Fibroblast of mammary gland (primary cell): ENCODE measurements at places on chromosomes 1 and 21.

- DNase-seq, result peak; percentile 25
These were observed 51.5 kb downstream of the SYT14 start for GRCh38 chr1:209989525-209989924.

GRCh38 chr21:46038341-46038829, 56.8 kb downstream of the COL6A1 start:
- no peak for DNase-seq

DNA sequence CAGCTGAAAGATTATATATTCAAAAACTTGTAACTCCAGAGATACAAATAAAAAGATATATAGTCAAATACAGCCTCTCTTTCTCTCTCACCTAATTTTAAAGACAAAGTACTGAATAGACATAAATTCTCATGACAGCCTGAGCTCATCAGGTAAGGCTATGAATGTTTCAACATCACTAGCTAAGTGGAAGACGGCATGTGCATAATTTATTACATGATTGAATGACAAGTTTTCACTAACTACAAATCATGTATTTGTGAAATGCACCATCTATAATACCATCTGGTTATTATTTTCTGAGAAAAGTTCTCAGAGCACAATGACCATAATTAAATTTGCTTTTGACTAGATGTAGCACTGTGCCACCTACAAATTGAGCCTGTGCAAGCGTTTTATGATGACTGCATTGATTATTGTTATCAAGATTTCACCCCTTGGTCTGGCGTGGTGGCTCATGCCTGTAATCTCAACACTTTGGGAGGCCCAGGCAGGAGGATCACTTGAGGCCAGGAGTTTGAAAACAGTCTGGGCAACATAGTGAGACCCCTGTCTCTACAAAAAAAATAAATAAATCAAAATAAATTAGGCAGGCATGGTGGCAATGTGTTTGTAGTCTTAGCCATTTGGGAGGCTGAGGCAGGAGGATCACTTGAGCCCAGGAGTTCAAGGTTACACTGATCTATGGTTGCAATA, 128.2 kb downstream of the APP start:
- DNase-seq, result no peak

DNA sequence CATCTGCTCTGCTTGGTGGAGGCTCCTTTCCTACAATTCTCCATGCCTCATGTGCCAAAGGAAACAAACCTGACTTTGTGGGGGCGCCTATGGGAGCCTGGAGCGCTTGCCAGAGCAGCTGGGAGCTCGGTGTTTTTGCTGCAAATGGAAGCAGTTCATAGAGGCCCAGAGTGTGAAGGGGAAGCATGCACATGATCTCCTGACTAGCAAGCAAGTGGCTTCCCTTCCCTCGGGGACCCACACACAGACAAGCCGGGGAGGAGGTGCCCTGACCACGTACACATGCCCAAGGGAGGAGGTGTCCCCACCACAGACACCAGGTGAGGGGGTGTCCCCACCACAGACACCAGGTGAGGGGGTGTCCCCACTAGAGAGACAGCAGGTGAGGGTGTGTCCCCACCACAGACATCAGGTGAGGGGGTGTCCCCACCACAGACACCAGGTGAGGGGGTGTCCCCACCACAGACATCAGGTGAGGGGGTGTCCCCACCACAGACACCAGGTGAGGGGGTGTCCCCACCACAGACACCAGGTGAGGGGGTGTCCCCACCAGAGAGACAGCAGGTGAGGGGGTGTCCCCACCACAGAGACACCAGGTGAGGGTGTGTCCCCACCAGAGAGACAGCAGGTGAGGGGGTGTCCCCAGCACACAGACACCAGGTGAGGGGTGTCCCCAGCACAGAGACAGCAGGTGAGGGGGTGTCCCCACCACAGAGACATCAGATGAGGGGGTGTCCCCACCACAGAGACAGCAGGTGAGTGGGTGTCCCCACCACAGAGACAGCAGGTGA, 106.8 kb downstream of the CRYAA start:
- no peak for DNase-seq

DNA sequence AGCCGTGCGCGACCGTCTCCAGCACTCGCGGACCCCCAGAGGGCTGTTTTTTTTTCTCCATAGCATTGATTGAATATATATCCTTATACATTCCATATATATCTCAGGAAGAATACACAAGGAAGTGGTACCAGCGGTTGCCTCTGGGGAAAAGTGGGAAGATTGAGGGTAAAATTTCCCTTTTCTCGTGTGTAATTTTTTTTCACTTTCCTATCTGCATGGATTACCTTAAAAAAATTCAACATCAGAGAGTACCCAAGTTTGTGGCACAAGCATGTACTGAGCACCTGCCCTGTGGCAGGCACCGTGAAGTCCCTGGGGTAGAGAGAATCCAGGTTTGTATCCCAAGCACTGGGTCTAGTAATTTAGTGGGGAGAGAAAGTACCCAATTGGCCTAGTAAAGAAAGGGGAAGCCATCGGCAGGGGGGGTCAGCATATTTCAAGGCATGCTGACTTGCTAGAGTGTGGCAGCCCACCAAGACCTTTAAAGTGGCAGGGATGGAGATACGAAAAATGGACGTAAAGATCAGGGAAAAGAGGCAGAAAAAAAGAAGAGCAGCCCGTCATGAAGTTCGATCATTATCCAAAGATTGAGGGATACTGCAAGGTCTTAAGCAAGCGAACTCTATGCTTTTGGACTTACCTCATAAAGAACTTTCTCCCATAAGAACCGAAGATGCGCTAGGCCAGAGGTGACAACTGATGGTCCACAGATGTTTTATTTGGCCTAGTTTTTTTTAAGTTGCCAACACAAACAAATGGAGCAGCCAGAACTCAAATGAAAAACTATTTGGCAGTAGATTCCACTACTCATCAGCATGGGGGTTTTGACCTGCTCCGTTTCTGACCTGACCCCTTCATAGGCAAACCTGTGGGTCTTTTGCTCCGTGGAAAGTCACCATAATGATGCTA, 1.5 kb upstream of the HMGN1 start:
- DNase-seq, result peak; percentile 47

GRCh38 chr1:117757668-117758067, 151.8 kb downstream of the TENT5C start:
- peak; percentile 95 for DNase-seq

GRCh38 chr1:106924360-106924759, 132.1 kb upstream of the PRMT6 start:
- peak; percentile 14 for DNase-seq

DNA sequence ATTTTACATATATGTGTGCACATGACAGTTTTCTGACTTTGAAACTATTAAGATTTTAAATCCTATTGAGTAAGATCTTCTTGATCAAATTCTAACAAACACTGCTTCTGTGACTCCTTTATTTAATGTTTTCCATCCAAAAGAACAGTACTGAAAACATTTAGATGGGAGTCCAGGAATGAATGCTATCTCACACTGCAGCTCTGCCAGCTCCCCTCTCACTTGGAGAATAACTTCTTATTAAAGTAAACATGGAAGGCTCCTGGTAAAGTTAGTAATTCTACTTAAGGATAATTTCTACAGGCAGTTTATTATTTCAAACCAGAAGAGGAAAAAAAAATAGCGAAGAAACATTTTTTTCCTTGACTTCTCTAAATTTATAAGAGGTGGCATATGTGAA, 349.1 kb downstream of the DPYD start:
- no peak for DNase-seq

- DNase-seq, result peak; percentile 8
These were observed 92.1 kb downstream of the WDR3 start for GRCh38 chr1:118021668-118022067.

DNA sequence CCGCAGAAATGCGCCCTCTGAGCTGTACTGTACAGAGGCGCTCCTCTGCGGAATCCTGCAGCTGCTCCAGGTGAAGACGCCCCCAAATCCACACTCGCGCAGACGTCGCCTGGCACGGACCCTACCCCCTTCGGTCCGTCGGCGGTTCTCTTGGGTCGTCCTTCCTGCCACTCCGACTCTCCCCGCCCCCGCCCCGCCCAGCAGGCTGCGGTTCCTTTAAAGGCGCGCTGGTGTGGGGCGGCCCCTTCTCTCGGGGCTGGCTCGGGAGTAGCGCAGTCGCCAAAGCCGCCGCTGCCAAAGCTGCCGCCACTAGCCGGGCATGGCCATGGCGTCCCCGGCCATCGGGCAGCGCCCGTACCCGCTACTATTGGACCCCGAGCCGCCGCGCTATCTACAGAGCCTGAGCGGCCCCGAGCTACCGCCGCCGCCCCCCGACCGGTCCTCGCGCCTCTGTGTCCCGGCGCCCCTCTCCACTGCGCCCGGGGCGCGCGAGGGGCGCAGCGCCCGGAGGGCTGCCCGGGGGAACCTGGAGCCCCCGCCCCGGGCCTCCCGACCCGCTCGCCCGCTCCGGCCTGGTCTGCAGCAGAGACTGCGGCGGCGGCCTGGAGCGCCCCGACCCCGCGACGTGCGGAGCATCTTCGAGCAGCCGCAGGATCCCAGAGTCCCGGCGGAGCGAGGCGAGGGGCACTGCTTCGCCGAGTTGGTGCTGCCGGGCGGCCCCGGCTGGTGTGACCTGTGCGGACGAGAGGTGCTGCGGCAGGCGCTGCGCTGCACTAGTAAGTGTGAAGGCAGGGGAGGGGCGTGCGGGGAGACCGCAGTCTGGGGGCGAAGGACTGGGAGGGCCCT, at the start of gene RASSF5:
Gene RASSF5 (plus strand): TSS at position 248 of the 846 bp plus-strand sequence. CDS start 72 bp downstream, at position 320.
- DNase-seq, result no peak

GRCh38 chr21:43684424-43684823, 25.1 kb downstream of the RRP1B start:
- DNase-seq, result no peak

- DNase-seq, result peak; percentile 86
These were observed 185.6 kb downstream of the TGFBR3 start for GRCh38 chr1:91700332-91700731.

GRCh38 chr1:235923466-235924021, 56.8 kb upstream of the LYST start:
- peak; percentile 66 for DNase-seq

GRCh38 chr1:63189677-63190076, 132.7 kb upstream of the FOXD3 start:
- DNase-seq, result peak; percentile 0

DNA sequence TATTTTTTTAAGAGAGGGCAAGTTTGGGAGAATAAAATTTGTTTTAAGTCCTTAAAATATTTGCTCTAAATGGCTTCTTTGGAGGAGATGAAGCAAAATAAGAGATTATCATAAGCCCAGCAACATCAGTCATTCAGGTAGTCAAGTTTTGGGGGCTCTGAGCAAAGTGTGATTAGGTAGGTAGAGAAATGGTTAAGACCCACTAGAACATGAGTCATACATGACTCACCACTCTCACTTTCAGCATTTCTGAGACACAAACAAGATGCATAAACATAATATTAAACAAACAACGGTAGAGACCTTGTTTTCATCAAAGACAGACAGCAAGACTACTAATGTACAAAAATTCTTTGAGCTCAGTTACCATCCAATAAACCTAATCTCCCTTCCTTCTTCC, 272.2 kb downstream of the LMO4 start:
- DNase-seq, result peak; percentile 43

GRCh38 chr1:13588946-13589796, 5.5 kb downstream of the PDPN start:
- DNase-seq, result no peak
